ENCODE measurements at places on chromosomes 13 and 19.

DNA sequence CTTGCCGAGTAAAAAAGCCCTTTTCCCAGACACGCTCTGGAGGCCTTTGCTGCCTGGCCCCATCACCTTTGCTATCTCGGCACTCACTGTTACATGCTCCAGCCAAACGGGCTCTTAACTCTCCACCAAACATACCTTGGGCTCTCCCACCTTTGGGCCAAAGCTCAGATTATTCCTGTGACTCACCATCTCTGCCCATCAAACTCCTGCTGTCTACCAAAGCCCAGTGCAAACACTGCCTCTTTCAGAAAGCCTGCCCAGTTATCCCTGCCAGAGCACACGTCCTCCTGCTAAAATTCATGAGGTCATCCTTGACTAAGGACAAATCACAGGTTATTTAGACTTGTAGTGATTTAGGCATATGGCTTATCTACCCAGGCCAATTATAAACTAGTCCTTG is 48.1 kb upstream of the SERPINE3 start:
- peak; percentile 35 for DNase-seq

DNA sequence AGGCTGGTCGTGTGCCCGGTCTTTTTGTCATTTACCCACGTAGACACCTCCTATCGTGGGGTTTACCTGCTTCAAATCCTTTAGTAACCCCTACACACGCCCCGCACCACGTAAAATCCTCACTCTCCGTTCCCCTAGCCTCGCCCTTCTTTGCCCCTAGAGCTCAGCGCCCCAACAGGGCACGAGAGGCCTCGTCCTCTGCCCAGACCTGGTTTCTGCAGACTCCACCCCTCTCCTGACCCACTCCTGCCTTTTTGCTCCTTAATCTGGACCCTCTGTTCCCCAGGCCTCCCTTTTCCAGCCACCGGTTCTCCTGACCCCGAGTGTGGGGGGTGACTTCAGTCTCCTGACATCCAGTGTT is 412 bp downstream of the ZNF528 start:
- DNase-seq: peak; percentile 38

DNA sequence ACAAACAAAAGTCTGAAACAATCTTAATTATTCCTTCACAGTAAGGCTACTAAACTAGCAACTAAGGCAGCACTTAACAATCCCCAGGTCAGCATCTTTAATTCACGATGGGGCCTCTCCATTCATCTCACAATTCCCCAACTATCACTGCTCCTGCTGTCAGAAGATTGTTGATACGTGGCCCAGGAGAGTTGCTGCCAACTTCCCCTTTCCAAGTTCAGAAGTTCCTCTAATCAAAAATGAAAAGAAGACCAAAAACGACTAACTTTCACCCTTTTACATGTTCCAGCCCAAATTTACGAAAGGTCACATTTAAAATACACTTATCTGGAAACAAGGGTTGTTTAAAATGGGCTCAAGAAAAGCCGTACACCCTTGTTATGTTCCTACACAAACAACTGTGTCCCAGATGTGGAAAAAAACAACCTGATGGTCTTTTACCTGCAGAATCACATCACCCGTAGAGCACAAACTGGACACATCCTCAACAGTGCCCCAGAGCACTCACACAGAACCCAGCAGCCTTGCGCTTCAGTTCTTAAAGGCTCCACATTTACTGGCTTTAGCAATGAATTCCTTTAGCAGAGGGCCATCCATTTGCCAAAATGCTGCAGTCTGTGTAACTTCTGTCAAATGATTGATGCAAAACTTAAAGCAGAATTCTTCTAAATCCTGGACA is 38.0 kb downstream of the PHF11 start:
- no peak for DNase-seq

GRCh38 chr19:6250024-6250615 is 29.7 kb downstream of the MLLT1 start:
- no peak for DNase-seq

DNA sequence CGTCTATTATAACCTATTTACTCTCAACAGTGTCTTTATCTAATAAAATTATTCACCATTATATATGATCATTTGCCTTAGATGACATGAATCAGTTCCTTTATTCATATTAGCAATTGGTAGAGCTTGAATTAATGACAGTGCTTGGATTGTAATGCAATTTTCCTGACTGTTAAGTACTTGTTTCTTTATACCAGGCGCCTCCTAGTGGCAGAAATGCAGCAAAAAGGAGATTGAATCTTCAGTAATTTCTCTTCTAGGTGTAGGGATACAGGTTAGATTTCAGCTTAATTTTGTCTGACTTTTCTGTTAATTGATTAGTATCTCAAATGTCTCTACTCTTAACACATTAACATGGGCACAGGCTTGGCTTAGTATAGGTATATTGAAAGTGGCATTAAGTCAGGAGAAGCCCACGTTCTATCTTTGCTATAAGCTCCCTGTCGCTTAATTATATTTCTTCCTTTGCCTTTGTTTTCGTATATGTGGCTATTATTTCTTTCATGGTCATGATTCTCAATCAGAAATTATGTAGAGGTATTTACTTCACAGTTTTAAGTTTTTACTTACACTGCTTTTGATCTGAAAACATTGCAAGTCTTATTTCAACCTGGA is 9.1 kb upstream of the LHFPL6 start:
- peak; percentile 16 for DNase-seq

DNA sequence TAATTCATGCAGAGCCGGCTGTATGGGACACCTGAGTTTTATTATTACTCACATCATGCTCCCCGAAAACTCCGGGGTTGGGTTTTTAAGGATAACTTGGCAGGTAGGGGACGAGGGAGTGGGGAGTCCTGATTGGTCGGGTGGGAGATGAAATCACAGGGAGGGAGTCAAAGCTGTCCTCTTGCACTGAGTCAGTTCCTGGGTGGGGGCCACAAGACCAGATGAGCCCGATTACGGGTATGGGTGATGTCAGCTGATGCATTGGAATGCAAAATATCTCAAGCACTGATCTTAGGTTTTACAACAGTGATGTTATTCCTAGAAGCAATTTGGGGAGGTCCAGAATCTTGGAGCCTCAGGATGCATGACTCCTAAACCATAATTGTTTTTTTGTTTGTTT is 18.6 kb upstream of the COG3 start:
- DNase-seq: no peak

GRCh38 chr19:35733180-35734125 is 8.8 kb downstream of the IGFLR1 start:
- no peak for DNase-seq

- DNase-seq: no peak
Observed at GRCh38 chr13:98370806-98371515, 193.9 kb upstream of the RNF113B start.

DNA sequence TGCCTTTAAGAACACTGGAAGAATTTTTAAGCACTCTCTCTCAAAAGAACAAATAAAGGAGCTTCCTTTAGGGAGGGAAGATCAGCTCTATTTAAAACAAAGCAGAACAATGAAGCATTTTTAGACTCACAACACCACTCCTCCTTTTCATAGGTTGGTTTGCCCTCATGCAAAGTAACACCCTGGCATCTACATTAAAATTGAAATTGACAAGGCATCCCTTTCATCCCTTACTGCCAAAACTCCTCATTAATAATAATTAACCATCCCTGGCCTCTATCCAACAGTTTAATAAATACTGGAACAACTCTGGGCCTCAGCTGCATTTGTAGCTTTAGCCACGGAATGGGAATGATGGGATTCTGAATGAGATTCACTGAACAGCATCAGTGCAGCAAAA is 929.1 kb downstream of the PCDH9 start:
- no peak for DNase-seq

DNA sequence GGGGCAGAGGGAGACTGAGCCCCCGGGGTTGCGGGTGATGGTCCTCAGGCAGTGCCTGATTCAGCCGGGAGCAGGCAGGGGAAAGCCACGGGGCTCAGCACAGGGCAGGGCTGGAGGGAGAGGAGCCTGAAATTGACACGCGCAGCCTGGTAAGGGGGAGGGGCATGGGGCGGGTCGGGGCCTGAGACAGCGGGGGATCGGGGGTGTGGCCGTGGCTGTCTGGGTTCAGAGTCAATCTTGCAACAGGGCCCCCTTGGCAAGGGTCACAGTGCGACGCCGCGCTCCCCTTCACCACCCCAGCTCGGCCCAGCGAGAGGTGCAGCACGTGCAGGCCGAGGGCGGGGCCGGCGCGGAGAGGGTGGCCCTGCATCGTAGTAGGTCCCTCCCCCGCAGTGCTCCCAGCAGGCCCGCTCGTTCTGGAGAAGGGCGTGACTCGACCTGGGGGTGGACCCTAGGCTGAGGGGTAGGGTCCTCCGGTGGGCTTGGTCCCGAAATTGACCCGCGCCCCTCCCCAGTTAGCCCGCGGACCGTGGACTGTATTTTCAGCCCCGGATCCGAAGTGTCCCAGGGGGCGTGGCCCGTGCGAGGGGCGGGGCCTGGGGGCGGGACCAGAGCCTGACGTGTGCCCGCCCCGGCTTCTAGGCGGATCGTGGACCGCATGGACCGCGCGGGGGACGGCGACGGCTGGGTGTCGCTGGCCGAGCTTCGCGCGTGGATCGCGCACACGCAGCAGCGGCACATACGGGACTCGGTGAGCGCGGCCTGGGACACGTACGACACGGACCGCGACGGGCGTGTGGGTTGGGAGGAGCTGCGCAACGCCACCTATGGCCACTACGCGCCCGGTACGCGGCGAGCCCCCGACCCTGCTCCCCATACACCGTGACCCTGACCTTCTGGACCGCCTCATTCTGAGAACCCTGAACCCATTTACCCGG is 6.0 kb downstream of the RCN3 start:
- DNase-seq: no peak

GRCh38 chr19:14073261-14073924 is 807 bp downstream of the MISP3 start:
- DNase-seq: peak; percentile 68

DNA sequence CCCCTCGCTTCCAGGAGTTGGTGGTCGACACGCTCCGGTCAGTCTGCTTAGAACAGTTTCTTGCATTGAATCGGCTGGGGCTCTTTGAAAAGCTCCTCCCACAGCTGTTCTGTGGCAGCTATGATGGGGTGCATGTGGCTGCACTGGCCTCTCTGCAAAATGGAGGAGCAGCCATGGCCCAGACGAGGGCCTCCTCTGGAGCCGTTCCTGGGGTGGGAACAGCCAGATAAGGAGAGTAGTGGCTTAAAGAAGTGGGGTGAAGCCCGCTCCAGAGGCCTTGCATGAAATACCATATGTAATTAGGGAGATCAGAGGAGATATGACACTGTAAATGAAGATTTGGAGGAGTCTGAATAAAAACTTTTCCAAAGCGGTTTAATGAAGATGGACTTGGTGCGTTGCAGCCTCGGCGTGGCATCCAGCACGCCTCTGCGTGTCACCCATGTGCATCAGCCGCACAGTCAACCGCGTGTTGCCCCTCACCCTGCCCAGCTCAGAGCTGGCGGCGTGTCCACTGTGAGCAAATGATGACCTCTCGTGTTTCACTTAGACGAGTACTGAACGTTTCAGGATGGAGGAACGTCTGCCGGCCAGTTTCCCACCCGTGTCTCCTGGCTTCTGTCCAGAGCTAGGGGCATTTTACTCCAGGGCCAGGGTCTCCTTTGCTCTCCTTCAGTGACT is 199.2 kb downstream of the TEX29 start:
- no peak for DNase-seq

DNA sequence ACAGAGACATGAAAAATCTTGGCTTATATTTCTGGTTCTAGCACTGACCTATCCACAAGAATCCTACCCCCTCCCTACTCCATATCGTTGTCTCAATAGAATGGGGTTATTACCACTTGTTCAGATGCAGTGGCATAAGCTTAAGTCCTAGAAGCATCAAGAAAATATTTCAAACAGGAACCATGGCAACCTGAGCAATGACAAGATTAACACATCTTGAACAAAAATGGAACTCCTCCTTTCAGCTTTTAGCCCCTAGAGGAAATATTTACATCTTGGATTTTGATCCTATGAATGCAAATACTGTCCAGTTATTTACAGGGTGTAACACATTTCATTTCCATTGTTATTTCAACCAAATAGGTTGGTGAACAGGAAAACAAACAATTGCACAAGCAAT is 46.1 kb upstream of the TSC22D1 start:
- DNase-seq: no peak

DNA sequence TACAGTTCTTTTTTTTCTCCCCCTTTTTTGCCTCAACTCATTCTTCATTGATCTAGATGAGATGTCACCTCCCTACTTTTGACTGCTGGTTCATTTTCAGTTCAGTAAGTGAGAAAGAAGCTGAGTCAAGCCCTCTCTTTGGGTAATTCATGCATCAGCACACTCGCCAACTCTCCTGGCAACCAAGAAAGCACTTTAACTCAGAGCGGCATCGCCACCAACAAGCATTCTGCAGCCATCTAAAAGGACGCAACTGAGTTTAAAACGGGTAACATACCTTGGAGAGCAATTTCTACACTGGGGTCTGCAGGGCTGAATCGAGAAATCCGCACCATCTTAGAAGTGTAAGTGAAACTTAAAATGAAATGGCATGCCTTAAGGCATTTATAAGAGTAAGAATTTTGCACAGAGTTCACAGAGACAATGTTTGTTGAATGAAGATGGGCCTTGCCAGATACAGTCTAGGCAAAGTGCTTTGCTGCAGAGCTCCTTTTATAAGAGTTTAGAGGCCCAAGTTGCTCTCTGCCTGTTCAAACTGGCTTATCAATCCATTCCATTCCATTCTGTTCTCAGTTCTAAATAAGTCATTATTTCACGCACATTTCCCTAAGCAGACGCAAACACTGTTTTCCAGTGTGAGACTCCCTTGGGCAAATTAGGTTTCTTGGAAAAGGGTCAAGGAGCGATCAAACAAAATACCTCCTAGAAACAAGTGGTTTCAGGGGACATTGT is 338.0 kb downstream of the ENOX1 start:
- no peak for DNase-seq

DNA sequence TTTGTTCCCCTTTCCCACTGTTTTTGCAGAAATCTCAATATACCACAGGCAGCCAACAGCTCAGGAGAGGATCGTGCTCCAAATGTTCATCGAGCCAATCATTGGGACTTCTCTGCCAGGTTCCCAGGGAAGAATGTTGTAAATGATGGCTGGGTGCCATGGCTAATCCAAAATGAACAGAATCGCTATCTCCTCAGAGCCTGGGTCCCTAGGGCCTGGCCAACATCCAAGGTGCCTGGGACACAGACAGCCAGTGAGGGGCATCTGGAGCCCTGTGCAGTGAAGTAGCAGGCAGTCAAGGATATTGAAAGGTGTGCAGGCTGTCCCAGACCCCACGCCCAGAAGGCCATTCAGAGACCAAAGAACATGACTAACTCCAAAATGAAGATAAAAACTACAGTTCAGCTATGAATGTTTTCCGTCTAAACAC is 37.8 kb downstream of the BRD4 start:
- DNase-seq: no peak

Data from urothelium cell line (cell line).